HS-27A (cell line): ENCODE measurements at places on chromosomes 7 and 10.

DNA sequence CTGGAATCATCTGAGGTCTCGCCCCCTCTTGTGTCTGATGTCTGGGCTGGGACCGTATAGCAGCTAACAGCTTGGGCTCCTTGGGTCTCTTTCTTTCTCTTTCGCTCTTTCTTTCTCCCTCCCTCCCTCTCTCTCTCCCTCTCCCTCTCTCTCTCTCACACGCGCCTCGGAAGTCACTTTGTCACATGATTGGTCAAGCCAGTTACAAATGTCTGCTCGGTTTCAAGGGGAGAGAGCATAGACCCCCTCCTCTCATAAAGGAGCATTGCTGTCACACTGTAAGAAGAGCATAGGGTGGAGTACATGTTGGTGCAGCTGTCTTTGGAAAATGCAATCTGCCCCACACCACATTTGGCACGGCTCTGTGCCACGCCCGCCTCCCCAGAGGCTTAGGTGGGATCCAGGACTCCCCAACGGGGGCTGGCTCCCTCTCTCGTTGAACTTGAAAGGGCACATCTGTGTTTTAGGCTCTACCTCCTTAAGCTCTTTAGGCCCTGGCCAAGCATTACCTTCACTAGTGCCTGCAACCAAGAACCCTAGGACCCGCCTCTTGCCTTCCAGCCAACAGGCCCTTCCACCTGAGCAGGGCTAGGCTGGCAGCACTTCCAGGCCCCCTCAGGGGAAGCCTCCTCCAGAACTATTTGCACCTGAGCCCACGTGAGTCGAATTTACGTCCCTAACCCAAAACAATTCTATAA is 61.9 kb upstream of the CACUL1 start:
- DNase-seq = no peak

DNA sequence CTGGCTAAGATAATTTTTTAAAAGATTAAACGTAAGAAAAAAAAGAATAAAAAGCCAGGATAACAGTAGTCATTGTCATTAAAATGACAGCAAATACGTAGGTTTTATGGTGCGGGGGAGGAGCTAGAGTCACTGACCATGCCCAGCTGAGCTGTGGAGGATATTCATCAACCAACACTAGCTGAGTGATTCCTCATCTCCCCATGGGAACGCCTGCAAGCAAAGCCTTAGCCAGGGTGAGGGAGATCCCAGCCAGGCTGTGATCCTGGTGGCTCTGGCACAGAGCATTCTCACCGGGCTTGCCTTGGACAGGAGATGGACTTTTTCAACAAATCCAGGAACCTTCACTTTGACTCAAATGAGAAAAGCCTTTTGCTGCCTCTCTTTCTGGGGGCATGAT is 94.2 kb downstream of the HIP1 start:
- no peak for DNase-seq

GRCh38 chr7:111955616-111956015 is 250.6 kb downstream of the DOCK4 start:
- no peak for DNase-seq

GRCh38 chr7:135745703-135746312 is 2.8 kb downstream of the FAM180A start:
- DNase-seq = peak; percentile 84

- DNase-seq = no peak
Observed at GRCh38 chr10:86900955-86901354, 56.5 kb downstream of the MMRN2 start.

- no peak for DNase-seq
Observed at GRCh38 chr7:131325179-131325840, 2.4 kb upstream of the MKLN1 start.

- DNase-seq = peak; percentile 26
Observed at GRCh38 chr10:103145860-103146466, 47.1 kb downstream of the NT5C2 start.

DNA sequence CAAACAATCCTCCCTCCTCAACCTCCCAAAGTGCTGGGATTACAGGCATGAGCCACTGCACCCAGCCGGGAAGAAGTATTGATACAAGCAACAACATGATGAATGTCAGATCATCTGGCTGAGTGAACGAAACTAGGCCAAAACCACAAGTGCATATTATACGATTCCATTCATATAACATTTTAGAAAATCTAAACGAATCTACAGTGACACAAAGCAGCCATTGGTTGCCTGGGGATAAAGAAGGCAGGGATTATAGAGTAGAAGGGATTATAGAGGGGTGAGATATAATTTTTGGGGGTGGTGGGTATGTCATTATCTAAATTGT is 11.5 kb upstream of the RHBDD2 start:
- no peak for DNase-seq

GRCh38 chr10:21747809-21748208 is 213.8 kb downstream of the MLLT10 start:
- DNase-seq = no peak

DNA sequence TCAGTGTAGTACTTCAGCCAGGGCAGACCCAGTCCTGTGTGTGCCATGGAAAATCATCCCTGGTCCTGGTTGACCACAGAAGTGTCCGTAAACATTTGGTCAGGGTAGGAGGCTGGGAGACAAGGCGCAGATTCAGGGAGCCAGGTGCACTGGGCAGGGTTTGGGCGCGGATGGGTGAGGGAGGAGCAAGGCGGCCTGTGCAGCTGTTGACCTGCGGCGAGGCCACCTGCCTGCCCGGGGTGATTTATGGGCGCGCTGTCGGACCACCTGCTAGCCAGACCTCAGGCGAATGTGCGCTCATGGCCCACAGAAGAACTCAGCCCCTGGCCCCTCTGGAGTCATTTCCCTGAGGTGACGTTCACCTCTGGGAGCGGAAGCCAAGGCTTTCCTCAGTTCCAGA is 6.6 kb downstream of the SFRP5 start:
- DNase-seq = no peak
